ENCODE measurements at places on chromosomes 11 and 22.

GRCh38 chr22:45756558-45756957 is 84.9 kb downstream of the ATXN10 start:
- DNase-seq: no peak

DNA sequence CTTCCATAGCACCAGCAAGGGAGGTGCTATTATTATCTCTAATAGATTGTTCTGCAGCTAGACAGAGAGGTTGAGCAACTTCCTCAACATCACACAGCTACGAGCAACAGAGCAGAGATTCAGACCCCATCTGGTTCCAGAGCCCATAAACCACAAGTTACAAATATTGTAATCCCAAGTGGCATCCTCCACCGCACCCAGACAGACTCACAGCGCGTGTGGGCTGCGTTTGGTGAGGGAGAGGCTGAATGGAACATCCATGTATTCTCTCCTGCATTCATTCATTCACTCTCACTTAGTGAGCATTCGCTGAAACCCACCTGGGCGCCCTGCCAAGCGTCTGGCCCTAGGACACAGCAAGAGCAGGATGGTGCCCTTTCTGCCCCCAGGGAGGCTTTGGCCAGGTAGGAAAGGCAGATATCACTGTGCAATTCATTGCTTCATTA is 33.5 kb downstream of the LIF start:
- DNase-seq: no peak

- DNase-seq: peak; percentile 8
Observed at GRCh38 chr11:133081020-133081419, 451.3 kb downstream of the OPCML start.

- DNase-seq: peak; percentile 61
Observed at GRCh38 chr11:72781313-72782080, 12.3 kb downstream of the STARD10 start.

GRCh38 chr11:80873310-80873999 is 1432.6 kb upstream of the TENM4 start:
- DNase-seq: no peak

DNA sequence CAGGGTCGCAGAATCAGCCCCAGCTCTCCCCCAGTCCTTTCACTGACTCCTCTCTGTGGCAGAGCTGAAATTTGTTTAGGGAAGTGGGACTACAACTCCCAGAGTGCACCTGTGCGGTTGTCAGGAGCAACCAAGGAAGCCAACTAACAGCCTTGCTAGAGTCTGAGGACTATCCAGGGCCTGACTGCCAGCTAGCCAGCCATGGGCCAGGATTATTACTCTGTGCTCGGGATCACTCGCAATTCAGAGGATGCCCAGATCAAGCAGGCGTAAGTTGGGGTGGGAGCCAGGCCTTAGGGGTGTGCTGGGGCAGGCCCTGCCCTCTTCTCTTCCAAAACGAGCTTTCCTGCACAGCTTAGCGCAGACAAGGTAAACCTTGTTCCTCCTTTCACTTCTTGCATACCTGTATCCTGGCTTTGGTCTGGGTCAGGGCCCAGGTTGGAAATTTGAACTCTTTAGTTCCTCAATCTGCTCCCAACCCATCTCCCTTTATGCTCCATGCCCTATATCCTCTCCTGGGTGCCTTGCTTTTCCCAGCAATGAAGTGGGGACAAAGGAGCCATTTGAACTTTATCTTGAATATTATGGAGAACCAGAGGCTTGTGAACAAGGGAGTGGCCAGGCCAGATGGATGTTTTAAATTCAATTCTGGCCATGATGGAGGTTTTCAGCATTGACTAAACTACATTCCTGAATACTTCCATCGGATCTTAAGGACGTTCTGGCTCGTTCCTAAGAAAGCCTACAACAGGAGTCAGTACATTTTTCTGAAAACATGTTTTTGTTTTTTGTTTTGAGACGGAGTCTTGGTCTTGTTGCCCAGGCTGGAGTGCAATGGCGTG is at the start of gene DNAJB13:
TSS of gene DNAJB13 (plus strand) at position 158 of the 842 bp plus-strand sequence. CDS start at position 202, 44 bp downstream.
- peak; percentile 40 for DNase-seq

DNA sequence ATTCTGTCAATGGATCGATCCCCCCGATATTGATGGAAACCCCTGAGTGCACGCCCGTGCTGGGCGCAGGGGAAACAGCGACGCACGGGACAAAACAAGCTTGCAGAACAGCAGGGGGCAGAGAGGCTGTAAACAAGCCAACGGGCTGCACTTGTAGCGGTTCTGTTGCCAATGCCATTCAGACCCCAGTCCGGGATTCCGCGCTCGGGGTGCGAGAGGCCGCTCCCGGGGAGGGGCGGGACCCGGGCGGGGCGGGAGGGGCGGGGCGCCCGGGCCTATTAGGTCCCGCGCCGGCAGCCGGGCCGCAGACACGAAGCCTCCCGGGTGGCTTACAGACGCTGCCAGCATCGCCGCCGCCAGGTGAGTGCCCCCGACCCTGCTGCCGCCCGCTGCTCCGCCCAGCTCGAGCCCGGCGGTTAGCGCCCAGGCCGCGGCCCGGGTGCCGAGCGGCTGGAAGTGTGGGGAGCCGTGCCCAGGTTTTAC is at the start of gene BIK:
TSS of gene BIK (plus strand) at position 307 of the 483 bp plus-strand sequence. CDS start 13,273 bp downstream, outside the sequence.
- DNase-seq: peak; percentile 39

DNA sequence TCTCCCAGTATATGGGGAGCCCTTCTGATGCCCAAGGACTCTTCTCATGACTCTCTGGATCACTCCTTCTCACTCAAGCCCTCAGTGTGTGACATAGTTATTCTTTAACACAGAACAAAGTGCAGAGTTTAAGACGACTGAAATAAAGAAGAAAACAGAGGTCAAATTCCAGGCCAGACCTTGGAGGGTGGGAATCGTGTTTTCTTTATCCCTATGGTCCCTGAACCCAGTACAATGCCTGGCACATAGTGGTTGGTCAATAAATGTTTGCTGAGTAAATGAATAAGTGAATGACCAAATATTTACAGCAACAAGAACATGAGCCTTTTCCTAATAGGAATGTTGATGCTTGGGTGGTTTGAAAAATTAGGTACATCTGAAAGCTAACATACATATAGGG is 28.8 kb downstream of the VSTM5 start:
- no peak for DNase-seq

DNA sequence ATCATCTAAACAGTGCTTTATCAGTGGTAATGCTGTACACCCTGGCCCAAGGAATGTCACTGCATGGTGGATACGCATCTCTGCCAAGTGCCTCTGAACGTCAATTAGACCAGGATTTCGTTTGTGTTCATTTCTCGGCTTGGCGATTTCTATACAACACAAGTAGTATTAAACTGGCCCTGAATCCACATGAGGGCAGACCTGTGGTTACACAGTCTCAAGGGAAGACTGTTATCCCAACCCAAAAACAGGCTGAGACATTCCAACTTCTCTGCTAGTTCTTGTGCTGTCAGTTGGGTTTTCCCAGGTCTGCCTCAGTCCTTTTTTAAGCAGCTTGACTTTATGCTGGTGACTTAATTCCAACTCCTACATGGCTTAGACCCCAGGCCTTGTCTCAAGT is 58.1 kb downstream of the HIRA start:
- DNase-seq: no peak

DNA sequence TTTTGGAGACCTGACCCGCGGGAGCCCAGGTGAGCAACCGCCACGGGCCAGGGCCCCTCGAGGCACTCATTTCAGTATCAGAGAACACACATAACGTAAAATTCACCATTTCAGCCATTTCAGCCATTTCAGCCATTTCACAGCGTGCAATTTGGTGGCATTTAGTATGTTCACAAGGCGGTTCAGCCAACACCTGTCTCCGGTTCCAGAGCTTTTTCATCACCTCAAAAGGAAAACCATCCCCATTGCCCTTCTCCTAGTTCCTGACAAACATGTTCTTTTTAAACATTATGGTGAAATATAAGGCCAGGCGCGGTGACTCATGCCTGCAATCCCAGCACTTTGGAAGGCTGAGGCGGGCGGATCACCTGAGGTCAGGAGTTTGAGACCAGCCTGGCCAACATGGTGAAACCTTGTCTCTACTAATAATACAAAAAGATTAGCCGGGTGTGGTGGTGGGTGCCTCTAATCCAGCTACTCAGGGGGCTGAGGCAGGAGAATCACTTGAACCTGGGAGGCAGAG is 119.3 kb downstream of the KCNQ1 start:
- DNase-seq: no peak

DNA sequence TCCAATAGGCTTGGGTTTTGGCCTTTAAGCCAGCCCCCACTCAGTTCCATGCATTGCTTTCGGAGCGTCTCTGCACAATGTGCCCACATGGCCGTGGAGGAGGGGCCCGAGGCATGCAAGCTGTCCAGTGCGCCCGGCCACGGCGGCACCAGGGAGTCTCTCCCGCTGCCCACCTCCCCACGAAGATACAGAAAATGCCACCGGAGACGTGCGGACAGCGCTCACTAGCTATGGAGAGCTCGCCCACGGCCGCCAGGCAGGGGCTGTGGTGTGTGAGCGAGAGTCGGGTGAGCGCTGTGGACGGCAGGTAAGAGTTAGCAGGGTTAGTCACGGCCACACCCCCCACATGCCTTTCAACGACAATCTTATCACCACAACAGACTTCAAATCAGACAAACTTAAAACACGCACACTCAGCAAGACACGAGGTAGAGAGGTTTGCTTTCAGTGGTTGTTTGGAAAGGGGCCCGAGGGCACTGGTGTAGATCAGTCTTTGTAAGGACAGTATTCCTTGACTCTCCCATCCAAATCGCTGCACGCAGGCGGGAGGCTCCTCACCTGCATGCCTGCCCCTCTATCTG is 18.7 kb upstream of the BID start:
- DNase-seq: no peak

GRCh38 chr11:101759771-101760450 is 154.9 kb upstream of the CEP126 start:
- DNase-seq: peak; percentile 10

DNA sequence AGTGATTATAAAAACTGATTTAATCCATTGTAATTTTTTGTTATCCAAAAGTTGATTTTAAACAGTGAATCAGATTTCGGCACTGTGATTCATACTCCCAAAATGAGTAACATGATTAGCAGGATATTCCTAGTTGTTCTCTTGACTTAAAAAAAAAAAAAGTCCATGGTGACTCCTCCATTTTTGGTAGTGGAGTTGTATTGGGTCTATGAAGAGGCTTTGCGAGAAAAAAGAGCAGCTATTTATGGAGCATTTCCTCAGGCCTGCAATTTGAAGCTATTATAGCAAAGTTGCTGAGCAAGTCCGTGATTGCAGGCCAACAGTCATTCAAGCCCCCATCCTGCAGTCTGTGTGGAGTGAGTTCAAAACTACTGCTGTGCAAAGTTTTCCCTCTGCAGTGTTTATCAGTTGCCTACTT is 28.8 kb downstream of the YAP1 start:
- DNase-seq: no peak

DNA sequence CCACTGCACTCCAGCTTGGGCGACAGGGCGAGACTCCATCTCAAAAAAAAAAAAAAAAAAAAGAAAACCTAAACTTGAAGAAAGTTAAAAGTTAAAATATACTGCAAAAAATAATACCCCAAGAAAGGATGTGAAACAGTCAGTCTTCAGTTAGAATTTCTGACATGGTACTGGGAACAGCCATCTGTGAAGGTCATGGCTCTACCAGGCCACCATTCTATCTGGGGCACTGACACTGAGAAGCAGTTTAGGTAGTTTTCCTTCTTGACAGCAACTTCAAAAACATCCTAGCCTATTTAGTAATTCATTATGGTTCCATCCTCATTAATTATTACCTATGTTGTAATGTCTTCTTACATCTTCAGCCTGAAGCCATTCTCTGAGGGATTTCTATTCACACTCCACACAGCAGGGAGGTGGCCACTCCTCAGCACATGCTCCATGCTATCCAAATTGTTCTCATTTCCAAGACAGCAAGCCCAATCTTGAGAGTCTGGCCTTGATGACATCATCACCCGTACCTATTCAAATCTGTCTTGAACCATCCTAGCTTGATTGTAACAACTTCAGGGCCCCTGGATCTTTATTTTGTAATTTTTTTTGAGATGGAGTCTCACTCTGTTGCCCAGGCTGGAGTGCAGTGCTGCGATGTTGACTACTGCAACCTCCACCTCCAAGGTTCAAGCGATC is 38.2 kb downstream of the SERPIND1 start:
- DNase-seq: no peak

DNA sequence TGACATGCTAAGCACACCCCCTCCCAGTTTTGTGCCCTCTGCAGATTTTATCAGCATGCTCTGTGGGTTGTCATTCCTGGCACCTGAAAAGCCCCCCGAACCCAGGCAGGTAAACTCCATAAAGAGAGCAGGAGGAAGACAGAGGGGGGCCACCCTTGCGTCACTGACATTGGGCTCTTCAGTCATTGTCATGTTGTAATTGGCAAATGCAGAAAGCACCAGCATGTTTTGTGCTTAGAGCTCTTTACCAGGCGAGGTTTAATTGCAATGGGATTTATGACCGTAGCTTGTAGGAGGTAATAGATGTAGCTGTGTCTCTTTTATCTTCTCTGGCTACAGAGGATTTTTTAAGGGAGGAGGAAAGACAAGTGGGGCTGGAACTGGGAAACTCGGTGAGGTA is 201.7 kb downstream of the GRIK4 start:
- peak; percentile 27 for DNase-seq

DNA sequence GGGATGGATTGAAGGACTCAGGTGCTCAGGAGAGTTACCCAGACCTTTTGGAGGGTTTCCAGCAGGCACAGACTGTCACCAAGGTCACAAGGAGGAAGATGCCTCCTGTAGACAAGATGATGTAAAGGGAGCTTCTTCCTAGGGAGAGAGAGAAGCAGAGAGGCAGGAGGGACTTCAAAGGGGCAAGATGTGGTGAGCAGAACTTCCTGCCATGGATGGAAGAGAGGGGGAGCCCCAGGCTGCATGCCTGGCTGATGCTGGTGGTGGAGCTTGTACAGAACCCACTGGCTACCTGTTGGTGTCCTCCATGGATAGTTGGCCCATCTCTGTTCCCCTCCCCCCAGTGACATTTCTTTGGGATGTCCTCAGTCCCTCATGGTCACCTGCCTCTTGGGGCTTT is 4.2 kb downstream of the HEPN1 start:
- DNase-seq: no peak

- no peak for DNase-seq
Observed at GRCh38 chr11:46808799-46809431, 37.2 kb downstream of the CKAP5 start.

DNA sequence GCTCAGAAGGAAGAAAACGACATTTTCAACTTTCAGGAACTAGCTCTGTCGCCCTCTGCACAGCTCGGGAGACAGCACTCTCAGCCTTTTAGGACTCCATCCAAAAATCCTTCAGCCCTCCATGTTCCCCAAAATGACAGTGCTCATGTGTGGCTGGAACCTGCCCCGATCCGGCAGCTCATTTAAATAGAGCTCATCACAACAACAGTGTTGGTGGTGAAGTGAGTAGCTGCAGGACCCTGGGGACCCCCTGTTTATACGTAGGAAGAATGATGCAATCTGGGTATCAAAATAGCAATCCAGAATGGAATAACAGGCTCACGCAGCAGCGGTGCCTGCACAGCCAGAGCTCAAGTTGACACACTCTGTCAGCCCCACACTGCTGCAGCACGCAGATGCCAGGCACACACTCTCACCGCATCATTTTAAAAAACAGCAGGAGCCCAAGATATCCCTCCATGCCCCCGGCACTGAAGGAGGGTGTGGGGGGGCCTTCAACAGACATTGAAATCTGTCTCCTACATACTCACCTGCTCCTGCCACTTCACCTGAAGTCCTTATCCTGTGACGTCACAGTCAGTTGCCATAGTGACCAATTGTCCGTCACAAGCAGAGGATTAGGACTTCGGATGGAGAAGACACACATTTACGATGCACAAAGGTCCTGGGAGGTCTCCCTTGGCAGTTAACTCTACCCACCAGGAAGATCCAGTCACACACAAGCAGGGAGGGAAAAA is 24.0 kb downstream of the TRIM66 start:
- DNase-seq: peak; percentile 54

GRCh38 chr11:111062420-111062819 is 183.1 kb upstream of the POU2AF2 start:
- no peak for DNase-seq

Data from NCI-H345 (cell line).